Activated CD4-positive, alpha-beta T cell treated with anti-CD3 and anti-CD28 coated beads, Interleukin-2, amount 50 U/mL, for 24 hours (primary cell): ENCODE measurements at places on chromosomes 5 and 9.

GRCh38 chr5:143014017-143014651 lies 244.0 kb downstream of the ARHGAP26 start:
- DNase-seq, result no peak

- no peak for DNase-seq
Measured at GRCh38 chr5:54415147-54415546, 40.4 kb upstream of the HSPB3 start.

- DNase-seq, result no peak
Measured at GRCh38 chr5:67283275-67283987, 86.8 kb upstream of the CD180 start.

GRCh38 chr9:124598048-124598447 lies 90.8 kb upstream of the NR5A1 start:
- DNase-seq, result no peak

DNA sequence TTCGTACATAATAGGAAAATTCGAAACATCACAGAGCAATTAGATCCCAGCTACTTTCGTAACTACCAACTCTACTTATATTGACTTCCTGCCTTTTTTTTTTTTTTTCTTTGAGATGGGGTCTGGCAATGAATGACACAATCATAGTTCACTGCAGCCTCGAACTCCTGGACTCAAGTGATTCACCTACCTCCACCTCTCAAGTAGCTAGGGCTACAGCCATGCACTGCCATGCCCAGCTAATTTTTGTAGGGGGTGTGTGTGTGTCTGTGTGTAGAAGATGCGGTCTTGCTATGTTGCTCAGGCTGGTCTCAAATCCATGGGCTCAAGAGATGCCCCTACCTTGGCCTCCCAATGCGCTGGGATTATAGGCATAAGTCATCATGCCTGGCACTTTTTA lies 5.8 kb upstream of the PAIP2 start:
- no peak for DNase-seq

GRCh38 chr5:39223565-39224156 lies 4.3 kb upstream of the FYB1 start:
- DNase-seq, result no peak

DNA sequence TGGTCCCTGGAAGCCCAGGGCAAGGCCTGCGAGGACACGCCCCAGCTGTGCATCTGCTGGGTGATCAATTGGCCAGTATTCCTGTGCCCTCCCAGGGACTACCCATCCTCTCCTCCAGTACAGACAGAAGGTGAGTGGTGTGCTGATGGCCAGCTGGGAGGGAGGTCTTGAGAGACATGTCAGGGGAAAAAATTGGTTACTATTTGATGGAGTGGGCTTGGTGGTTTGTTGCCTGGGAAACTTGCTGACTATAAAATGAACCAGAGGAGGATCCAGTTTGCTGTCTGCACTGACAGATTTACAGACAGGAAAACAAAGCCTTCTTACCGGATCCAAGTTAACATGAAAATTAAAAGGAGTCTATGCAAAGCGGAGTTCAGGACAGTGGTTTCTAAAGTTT lies 40.3 kb downstream of the MAP1B start:
- no peak for DNase-seq

- no peak for DNase-seq
Measured at GRCh38 chr9:86668488-86668887, 278.8 kb downstream of the GAS1 start.

GRCh38 chr5:55371145-55371544 lies 63.4 kb downstream of the MTREX start:
- DNase-seq, result no peak

GRCh38 chr9:114526807-114527206 lies 21.5 kb upstream of the WHRN start:
- DNase-seq, result no peak

- no peak for DNase-seq
Measured at GRCh38 chr5:177511181-177511580, 1.6 kb upstream of the DOK3 start.

DNA sequence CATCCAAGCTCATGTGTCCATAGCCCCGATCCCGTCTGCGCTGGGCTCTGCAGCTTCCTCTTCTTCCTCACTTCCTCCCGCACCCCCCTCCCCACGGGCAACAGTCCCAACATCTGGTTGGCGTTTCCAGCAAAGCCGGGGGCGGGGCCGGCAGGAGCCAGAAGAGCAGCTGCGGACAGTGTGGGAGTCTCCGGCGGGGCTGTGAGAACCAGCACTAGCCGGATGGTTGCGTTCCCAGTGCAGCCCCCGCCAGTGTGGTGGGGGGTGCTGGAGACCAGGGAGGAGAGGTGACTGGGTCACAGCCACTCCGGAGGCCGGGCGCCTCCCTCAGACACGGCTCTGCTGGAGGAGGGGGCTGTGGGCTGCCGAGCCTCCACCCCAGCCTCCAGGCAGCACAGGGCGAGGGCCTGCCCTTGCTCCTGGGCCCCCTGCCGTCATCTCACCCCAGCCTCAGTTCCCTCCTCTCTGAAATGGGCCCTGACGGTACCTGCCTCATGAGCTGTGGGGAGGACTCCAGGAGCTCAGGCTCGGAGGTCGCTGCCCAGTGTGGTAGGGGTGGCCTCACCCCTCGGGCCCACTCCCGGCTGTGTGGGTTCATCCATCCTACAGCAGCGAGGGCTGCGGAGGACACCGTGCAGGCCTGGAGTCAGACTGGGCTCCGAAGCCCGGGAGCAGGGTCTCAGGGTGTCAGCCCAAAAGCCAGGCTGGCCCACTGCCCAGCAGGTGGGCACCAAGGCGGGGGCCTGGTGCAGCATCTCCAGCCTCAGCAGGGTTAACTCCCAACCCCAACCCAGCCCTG lies 41.5 kb upstream of the NOTCH1 start:
- no peak for DNase-seq

GRCh38 chr5:127013407-127013806 lies 17.0 kb downstream of the MARCHF3 start:
- no peak for DNase-seq

- no peak for DNase-seq
Measured at GRCh38 chr9:2599896-2600295, 21.7 kb upstream of the VLDLR start.

DNA sequence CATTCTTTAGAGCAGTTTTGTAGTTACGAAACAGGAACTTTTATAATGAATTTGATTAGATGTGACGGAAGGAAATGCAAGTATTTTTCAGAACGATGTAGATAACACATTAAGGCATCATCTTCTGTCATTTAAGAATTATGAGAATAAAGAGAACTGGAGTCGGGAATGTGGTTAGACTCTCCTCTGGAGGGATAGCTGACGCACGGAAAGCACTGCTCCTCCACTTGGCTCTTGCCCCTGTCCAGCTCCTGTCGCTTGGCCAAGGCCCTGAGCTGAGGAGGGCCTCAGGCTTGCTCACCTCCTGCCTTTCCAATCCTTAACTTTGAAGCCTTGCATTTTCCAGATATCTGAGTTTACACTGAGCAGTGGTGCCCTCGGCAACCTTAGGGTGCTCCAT lies 60.5 kb downstream of the MAP1B start:
- no peak for DNase-seq

DNA sequence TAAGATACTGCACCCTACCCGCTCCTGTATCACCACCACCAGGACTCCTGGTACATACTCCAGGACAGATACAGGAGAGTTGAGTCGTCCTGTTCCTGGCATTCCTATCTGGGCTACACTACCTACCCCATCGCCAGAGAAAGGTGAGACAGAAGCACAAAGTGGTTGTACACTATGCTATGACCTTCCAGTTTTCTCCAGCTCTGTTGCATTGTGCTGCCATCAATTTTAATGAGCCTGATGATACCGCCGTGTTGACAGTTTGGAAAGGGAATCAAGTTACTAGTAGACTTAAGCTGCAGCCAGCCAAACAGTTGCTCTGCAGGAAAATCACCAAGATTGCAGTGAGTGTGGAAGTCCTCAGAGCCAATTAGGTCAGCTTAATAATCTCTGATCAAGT lies 35.2 kb downstream of the ANP32B start:
- DNase-seq, result no peak

DNA sequence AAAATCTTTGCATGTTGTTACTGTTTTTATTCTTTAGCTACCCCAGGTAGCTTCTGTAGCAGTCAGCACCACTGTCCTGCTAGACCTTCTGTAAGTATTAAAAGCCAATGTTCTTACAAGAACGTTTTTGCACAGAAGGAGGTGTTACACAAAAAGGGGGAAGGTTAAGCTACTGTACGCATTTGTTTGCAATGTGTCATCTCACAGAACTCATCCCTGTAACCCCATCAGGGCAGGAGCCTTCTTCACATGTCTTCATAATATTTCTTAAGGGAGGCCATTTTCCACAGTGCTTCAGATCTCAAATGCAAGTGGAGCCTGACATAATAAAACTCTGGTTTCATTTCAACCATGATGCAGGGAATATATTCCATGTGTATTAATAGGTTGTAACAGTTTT lies 67.9 kb downstream of the OSMR start:
- no peak for DNase-seq

GRCh38 chr5:175713930-175714329 lies 56.1 kb downstream of the HRH2 start:
- no peak for DNase-seq

DNA sequence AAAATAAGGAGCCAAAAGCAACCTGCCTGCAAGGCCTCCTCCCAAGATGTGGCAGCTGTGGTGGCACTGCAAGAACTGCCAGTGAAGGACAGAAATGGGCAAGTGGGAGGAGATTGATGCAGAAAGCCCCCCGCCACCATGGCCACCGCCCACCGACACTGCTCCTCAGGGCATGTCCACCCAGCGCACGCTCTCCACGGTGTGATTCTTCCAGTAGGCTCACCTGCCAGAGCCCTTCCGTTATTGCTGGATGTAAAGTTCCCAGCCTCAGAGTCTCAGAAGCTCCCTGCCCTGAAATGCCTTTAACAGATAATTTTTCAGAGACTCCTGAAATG lies 155.2 kb upstream of the PHYKPL start:
- no peak for DNase-seq

- no peak for DNase-seq
Measured at GRCh38 chr9:135070964-135071735, 16.3 kb upstream of the OLFM1 start.

- DNase-seq, result no peak
Measured at GRCh38 chr9:105850852-105851500, 156.6 kb downstream of the TMEM38B start.
